ENCODE measurements at places on chromosomes 3 and 15.

- no peak for DNase-seq
Observed at GRCh38 chr3:141392416-141392815, 24.1 kb downstream of the ZBTB38 start.

DNA sequence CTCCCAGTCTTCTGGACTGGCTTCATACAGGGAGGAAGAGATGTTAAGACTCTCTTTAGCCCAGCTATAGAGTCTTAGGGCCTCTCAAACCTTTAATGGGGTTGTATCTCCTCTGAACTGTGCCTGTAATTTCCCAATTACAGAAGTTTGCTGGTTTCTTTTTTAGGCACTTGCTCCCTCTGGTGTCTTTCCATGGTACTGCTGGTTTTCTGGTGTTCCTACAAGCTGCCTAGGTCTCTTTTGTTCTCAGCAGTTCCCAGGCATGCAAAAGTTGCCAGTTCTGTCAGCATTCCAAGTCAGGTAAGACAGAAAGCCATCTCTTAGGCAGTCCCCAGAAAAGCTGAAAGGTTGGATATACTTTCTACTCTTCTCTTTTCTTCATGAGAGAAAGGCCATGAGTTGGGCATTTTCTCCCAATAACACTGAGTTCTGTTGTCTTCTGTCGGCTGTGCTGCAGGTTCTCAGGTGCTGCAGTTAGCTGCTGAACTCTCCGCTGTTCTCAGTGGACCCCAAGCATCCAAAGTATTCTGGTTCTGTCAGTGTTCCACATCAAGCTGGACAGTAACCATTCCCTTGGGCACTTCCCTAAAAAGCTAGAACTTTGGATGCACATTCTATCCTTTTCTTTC is 54.4 kb upstream of the EHHADH start:
- peak; percentile 24 for DNase-seq

DNA sequence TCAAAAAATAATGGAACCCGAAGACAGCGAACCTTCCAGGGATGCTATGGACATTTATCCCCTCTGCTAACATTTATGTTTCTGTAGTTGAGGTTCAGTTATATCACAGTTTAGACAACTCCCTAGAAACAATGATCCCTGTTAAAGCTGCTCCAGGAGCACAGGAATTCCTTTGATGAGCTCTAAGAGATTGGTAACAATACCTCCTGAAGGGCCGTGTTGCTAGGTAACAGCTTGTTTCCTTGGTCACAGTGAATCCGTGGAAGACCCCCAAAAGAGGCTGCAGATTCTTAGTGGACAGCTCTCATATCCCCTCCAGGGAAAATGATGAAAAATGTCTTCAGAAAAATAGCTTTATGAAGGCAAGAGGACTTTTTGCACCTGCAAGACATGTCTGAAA is 160.2 kb downstream of the SERPINI1 start:
- no peak for DNase-seq

DNA sequence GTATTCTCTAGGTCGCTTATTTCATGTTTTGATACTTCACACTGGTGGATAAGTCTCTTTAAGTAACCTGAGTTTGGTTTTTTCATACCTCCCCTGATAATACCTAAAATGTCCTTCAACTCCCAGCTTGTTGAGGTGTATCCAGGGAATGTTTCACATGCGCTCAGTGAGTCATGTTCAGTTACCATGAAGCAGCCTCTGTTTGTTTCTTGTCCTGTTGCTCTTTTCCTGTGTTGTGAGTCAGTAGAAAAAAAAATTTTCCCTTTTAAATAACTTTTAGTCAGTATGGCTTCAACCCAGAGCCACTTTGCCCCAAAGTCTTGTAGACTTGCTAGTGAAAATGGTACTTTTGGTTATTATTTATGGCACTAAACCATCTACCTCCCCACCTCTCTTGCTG is 278.4 kb upstream of the ZPLD1 start:
- DNase-seq = peak; percentile 66

- no peak for DNase-seq
Observed at GRCh38 chr15:68204361-68204760, 771 bp downstream of the CALML4 start.

DNA sequence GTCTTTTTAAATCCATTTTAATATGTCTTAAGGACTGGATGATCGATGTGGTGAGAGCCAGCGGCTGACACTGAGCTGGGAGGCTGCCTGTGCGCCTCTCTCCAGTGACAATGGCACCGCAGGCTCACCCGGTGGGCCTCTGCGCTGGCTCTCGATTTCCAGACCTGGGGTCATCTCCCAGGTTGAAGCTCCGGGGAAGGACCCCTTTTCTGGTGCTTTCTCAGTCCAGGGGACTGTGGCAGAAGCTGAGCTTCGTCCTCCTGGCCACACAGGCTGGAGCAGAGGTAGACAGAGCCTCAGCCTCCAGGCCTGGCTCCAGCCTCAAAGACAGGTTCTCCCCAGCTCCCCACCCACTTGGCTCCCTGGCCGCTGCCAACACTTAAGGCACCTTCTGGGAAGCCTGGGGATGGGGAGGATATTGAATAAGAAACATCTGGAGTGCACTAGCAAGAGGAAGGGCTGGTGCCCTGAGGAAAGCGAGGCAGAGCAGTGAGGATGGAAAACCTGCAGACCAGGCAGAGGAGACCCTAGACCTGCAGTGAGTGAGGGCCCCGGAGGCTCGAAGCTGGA is 154.2 kb upstream of the SMAD3 start:
- no peak for DNase-seq

GRCh38 chr3:183560607-183561006 is 5.1 kb upstream of the KLHL6 start:
- no peak for DNase-seq

- DNase-seq = peak; percentile 22
Observed at GRCh38 chr15:43903864-43904290, 77.1 kb downstream of the WDR76 start.

- no peak for DNase-seq
Observed at GRCh38 chr3:72488738-72489035, 359.6 kb downstream of the SHQ1 start.

- DNase-seq = peak; percentile 84
Observed at GRCh38 chr15:48861813-48862431, 16.0 kb upstream of the EID1 start.

DNA sequence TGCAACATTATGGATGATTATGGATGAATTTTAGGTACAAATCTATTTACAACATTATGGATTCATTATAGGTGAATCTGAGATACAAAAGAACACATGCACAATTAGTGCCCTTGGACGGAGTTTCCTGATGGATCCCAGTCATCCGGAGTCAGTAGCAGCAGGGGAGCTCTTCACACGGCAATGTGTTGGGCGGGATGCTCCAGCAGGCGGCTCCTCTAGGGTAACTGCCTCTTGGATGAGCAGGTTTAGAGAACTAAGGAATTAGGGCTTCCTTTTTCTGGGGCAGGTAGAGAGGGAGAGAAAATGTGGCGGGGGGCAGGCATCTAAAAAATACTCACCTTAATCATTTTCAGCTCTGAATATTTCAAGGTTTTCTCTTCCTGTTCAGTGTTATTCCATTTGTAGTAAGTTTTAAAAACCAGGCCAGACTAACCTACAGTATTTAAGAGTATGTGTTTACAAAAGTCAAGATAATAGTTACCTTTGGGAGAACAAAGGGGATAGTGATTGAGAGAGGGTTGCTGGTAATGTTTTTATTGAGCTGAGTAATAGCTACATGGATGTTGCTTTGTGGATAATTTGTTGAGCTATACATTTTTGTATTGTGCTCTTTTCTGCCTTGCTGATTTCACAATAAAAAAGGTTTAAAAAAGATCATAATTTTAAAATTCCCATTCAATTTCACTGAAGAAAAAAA is 27.4 kb upstream of the GOLM2 start:
- DNase-seq = no peak

GRCh38 chr15:97259943-97260342 is 700.6 kb upstream of the ARRDC4 start:
- DNase-seq = no peak

DNA sequence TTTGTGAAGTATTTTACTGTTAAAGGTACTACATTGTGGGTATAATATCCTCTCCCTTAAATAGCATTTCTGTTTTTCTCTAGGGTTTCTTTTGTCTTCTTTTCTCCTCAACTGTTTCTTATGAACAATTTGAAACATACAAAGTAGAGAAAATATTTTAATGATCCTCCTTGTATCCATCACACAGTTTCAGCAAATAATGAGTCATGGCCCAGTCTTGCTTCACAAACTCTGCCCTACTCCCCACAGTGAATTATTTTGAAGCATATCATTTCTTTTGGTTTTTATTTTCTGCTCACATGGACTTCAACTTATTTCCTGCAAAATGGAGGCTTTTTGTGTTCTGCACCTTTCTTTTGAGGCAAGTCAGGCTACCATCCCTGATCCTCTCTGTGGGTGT is 6.1 kb upstream of the SCAANT1 start:
- DNase-seq = no peak

GRCh38 chr15:89551550-89551949 is 23.7 kb upstream of the TICRR start:
- no peak for DNase-seq

DNA sequence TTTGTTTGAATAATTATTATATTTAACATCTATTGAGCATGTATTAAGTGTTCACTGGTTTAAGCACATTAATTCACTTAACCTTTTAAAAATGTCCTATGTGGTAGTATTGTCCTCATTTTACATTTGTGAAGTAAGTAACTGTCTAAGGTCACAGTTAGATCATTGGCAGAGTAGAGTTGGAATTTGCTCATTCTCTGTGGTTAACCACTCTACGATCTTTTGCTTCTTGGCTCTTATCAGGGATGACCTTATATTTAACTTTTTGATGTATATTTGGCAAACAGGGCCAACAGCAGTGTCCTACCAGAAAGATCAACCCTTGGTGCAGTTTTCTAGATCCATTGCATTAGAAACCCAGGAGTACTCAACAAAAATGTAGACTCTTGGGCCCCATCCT is 34.0 kb downstream of the PXK start:
- DNase-seq = no peak

DNA sequence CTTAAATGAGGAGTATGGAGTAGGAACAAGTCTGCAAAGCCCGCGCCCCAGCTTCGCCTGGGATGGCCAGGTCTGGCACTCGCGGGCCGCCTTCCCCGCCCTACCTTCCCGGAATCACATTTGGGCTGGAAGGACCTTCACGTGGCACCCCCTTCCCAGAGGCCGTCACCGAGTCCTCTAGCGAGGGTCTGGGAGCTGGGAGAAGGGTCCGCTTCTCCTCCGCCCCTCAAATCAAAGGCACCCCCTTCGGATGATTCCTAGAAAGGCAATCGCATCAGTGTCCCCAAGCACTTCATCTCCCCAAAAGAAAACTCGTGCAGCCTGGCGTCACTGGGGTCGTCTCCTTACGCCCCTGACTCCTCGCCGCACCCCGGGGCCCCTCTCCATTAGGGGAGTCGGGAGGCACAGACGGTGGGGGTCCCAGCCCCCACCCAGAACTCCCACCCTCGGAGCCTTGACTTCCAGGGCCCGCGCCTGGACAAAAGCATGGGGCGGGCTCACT is 380 bp downstream of the MYLK start:
- DNase-seq = no peak

- DNase-seq = no peak
Observed at GRCh38 chr15:71612397-71612722, 198.0 kb upstream of the NR2E3 start.

DNA sequence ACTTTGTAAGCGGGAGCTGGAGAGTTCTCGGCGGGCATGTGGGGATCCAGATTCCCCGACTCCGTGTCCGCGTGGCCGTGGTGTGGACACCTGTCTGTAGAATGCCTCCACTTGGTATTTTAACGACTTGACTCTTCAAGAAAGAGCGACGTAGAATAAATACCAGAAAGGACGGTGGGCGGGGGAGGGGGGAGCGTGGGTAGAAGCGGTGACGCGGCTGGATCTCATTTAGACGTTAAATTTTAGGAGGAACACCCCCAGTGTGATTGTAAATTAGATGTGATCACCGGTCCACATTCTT is 620 bp upstream of the PYGO1 start:
- DNase-seq = no peak

DNA sequence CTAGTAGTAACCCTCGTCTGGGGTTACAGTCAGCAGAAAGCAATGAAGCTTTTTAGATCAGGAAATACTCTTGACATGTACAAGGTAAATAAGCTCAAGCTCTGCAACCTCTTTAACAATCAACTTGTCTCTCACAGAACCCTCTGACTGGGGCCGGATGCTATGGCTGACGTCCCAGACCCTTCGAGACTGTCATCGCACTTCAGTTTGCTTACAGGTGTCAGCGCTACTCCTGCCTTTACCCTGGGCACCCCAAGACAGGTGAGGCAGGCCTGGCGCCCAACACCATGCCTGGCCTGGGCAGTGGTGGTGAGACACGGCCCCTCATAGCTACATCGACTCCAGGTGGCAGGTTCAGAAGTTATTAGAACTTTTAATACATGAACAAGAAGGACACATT is 30.6 kb downstream of the LRRFIP2 start:
- no peak for DNase-seq

DNA sequence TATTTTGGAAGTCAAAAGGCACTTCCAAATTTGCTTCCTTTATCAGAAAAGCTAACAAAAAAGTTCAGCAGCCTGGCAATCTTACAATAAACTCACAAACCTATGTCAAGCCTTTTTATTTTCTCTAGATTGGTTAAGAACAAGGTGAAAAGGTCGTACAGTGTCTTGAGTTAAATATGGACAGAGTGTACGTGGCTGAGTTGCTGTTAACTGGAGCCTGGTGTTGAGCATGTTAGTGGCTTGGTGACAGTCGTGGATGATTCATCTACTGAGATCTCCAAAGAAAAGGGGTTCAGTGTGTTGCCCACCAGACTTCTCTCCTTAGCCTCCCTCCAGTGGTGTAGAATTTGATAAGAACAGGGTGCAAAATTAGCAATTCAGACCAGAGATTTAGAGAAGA is 89.7 kb downstream of the SSR3 start:
- DNase-seq = no peak

DNA sequence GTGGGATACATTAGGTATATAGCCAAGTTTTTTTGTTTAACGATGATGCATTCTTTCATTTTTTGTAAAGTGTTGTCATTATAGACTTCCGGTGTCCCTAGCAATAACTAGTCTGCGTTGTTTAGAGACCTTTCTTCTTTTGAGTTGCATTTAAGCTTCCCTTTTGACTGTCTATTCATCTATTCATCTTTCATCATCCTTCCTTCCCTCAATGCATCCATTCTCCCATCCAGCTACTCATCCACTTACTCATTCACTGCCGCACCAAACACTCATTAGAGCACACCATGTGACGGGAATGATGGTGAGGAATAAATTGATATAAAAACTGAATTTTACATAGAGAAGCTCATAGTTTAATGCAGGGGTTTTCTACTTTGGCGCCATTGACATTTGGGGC is 32.9 kb downstream of the OR4F15 start:
- DNase-seq = no peak

- DNase-seq = no peak
Observed at GRCh38 chr3:58107597-58107996, 99.4 kb downstream of the FLNB start.

DNA sequence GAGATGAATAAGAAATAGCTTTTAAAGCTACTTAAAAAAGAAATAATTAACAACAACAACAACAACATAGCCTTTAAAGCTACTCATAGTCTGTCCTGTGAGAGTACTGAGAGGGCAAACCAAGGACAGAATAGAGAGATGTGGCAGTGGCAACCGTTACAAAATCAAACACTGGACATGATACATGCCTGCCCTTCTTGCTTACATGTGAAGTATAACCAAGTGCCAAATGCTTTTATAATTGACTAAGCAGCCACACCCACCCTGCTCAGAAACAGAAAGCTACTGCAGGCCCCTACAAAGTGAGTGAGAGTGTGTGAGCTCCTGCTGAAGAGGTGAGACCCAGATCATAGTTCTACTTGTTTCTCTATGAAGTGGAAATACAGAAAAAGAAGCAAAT is 38.4 kb downstream of the NDUFB4 start:
- DNase-seq = no peak

Measured in fibroblast of the conjunctiva (primary cell).